ENCODE measurements at places on chromosomes 6 and 20.

DNA sequence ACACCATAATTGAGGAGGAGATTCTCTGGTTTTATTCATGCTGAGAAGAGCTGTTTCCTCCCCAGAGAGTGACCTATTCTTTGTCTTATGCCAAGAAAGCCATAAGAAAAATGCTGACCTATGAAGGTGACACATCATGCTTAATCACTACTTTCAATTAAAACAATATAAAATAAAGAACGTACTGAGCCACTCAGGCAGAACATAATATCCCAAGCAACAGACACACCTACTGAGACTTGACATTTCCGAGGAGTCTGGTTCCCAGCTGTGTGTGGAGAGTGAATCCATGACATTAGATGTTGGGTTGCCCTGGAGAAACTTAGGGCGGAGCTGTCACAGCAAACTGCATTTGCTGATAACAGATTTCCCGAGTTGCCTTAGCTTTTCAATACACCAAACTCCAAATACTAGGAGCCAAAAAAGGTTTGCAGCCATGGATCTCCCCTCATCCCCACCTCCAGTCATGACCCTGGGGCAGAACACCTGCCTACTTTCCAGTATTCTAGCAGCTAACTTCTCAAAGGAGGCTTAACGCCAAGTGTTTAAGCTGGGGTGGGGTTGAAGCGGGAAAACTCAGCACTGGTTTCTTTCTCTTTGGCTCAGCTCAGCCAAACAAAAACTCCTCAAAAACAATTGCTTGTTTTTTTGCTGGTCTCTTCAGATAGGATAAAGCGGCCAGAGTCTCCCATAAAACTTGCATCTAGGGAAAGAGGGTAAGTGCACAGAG, 92.2 kb downstream of the BACH2 start:
- DNase-seq, result no peak

DNA sequence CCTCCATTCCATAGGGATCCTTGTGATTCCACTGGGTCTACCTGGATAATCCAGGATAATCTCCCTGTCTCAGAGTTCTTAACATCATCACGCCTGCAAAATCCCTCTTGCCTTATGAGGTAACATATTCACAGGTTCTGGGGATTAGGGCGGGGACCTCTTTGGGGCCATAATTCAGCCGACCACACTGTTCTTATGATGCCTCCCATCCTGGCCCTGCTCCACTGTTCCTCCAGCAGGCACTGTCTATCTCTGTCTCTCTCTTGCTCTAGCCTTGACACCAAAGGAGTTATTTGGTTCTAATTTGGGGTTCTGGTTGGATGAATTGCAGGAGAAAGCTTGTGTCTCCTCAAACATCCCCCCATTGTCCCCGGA, 168.1 kb downstream of the NFATC2 start:
- DNase-seq, result no peak

DNA sequence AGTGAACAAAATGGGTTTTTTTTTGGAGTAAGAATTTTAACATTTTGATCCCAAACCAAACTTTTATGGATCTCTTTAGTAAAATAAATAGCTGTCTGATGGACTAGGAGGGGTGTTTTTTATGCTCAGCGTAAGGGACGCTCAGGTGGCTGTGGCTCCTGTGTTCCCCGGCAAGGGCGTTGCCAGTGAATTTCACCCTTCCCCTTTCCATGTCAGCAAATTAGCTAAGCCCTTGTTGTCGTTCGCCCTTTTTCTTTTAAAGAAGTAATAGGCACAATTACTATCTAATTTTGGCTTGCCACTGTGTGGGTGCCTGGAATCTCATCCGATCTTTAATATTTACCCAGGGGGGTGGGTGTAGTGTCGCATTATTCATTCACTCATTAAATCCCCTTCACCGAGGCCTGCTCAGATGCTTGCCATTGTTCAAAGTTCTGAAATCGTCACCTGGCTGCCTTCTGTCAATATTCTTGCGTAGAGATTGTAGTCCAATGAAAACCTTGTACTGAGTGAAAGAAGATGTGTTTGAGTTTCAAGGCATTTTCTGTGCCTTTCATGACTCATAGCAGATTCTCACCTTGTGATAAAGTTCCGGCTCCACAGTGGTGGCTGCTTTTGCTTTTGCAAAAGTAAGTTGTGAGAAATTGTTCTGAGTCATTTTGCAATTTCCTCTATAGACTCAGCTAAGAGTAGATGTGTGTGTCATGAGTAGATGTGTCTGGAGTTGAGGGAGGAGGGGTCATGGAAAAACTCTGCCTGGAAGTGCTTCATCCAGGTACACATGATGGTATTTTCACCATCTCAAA, 40.0 kb upstream of the CLDN20 start:
- DNase-seq, result peak; percentile 52

DNA sequence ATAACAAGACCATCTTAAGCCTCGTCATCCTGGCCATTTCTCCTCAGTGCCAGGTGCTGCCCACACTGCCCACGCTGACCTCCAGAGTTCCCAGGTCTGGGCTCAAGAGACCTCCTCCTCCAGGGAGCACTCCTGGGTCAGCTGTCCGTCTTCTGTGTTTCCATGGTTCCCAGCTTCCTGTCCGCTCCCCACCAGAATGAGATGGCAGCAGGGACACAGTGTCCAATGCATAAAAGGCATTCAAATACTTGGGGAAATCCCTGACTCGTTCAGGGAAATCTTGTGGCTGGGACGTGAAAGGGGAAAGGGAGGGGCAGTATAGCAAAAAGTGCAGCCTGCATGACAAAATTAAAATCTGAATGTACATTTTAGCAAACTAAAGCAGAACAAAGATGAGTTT, 54.3 kb downstream of the SLC23A2 start:
- no peak for DNase-seq

DNA sequence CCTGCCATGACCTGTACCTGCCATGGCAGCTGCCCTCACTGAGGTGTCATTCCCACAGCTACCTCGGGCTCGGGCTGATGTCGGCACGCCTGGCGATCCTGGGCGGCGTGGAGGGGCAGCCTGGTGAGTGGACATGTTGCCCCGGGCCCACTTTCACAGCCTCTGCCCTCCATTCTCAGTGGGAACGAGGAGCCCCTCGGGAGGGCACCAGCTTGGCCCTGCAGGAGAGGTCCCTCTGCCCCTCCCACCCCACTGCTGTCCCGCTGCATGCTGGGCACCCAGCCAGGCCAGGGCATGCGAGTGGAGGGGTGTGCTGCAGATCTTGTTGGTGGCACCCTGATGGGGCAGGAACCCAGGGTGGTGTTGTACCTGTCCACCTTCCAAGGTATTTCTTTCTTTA, 23.0 kb downstream of the ENTPD6 start:
- DNase-seq, result no peak

- no peak for DNase-seq
Measured at GRCh38 chr20:1061484-1062221, 56.7 kb upstream of the PSMF1 start.

DNA sequence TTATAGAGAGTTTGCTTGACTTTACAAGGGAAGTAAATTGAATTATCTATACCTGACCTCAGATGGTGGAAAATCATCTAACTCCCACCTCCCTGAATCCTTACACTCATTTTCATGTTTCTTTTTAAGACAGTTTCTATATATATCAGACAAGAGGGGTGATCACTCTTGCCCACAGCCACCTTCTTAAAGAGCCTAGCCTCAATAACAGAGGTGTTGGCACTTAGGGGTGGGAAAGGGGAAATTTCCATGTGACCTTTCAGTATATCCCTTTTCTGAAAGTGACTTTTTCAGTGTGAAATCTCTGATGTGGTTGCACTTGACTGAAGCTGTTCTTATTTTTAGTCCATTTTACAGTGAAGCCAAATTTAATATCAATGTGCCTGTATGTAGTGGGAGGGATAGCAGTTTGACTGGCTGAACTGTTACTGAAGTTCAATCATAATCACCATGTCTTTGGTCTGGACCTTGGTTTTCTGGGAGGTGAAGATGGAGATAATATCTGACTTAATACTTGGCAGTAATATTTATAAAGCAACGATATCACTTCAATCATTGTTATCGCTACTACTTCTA, 141.3 kb downstream of the MAP3K7 start:
- DNase-seq, result no peak

- DNase-seq, result no peak
Measured at GRCh38 chr6:74805916-74806696, 399.7 kb downstream of the COL12A1 start.

DNA sequence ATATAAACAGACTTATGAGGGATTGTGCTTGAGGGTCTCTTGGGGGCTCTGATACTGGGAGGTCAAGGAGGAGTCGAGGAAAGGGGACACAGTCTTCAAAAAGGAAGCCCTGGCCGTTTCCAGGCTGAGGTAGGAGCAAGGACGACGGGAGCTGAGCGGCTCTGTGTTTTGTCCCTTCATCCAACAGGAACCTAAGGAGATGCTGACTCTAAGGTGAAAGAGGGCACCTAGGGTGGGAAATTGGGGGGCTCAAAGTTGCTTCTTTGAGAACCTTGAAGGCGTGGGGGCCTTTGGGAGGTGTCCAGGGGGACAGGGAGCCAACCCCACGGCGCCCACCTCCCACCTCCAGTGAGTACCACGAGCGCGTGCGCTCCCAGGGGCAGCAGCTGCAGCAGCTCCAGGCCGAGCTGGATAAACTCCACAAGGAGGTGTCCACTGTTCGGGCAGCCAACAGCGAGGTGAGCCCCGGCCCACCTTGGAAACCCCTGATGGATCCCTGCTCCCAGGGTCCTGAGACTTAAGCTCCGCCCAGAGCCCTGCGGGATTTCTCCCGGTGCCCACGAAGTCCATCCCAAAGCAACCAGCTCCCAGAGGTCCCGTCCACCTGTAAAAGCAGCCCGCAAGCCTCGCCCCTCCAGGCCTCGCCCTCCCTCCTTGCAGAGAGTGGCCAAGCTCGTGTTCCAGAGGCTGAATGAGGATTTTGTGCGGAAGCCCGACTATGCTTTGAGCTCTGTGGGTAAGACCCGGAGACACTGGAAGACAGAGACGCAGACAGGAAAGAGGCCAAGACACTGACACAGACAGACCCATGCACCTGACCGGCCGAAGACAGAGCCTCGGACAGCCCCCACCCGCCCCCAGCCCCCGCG, 2.9 kb downstream of the SPAG4 start:
- peak; percentile 25 for DNase-seq

- DNase-seq, result no peak
Measured at GRCh38 chr6:92047152-92047850, 1372.1 kb downstream of the EPHA7 start.

GRCh38 chr20:38132910-38133501, 32.1 kb downstream of the TGM2 start:
- DNase-seq, result no peak

- DNase-seq, result peak; percentile 42
Measured at GRCh38 chr6:33577106-33577535, 3.0 kb downstream of the BAK1 start.

DNA sequence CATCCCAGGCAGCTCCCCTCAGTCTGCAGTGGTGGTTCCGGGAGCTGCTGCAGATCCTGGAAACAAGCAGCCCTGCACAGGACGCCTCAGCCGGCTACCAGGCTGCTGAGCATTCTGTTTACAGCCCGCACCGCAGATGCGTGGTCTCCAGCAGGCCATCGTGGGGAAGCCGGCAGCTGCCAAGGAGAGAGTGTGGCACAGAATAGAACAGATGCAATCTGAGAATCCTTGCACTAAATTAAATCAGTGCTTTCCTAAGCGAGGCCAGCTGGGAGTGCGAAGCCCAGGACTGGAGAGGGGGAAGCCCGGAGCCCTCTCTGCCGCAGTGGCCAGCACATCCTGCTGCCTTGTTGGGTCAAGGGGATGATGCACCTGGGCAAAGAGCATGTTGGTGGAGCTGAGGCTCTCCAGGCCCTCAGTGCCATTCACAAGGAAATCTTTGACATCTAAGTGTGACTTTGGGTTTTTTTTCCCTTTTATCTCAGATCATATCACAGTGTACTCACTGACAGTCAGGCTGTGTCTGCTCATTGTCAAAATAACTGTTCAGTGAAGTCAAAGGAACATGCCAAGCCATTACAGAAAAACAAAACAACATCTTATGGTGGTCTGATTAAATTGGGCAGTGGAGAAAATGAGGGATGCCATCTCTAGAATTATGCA, 118.1 kb downstream of the SYNDIG1 start:
- DNase-seq, result no peak

DNA sequence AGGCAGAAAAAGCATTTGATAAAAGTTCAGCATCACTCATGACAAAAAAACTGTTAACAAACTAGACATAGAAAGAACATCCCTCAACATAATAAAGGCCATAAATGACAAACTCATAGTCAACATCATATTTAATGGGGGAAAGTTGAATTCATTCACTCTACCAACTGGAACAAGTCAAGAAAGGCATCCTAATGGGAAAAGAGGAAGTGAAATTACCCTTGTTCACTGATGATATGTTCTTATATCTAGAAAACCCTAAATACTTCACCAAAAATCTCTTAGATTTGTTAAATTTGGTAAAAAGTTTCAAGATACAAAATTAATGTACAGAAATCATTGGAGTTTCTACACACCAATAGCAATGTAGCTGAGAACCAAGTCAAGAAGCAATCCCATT, 48.9 kb downstream of the GGTLC1 start:
- no peak for DNase-seq

- no peak for DNase-seq
Measured at GRCh38 chr6:78614961-78615360, 252.4 kb upstream of the IRAK1BP1 start.

GRCh38 chr20:61500791-61501321, 248.8 kb downstream of the CDH4 start:
- DNase-seq, result no peak

GRCh38 chr6:139443231-139444112, 69.0 kb upstream of the CITED2 start:
- DNase-seq, result no peak

DNA sequence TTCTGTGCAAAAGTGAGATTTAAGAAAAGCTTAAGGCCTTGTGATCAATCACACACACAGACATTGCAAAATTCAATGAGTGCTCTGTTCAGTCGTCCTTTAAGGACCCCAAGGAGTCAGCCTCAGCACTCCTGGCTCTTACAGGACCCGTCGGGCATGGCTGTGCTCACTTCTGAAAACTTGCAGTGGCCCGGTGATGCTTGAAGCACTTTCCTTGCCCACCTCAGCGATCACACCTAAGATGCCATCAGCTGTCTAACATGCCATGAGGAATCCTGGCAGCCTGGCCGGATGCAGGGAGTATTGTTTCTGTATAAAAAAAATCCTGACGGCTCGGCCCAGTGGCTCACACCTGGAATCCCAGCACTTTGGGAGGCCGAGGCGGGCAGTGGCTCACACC, 101.4 kb upstream of the LAMP5 start:
- DNase-seq, result no peak

DNA sequence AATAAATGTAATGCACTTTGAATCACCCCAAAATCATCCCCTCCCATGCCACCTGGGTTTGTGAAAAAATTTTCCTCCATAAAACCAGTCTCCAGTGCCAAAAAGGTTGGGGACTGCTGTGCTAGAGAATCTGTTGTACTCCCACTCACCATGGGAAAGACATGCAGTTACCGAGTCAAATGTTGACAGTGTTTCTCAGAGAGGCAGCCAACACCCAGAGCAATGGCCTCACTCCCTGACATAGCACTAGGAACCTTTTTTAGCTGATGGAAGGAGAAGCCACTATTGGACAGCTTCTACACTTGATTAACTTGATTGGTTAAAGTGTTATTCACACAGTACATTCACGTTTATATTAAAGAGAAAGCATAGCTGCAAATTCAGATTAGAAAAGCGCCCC, 59.8 kb upstream of the MANEA start:
- DNase-seq, result no peak

GRCh38 chr6:38051819-38052434, 232.4 kb downstream of the ZFAND3 start:
- DNase-seq, result no peak

GRCh38 chr6:125717120-125717731, 32.2 kb upstream of the HEY2 start:
- no peak for DNase-seq

GRCh38 chr6:42147138-42147562, 4.7 kb upstream of the C6orf132 start:
- no peak for DNase-seq

GRCh38 chr20:37882961-37883712, 19.8 kb upstream of the VSTM2L start:
- DNase-seq, result no peak
